Activated T-cell treated with anti-CD3 and anti-CD28 coated beads for 1 hour (primary cell): ENCODE measurements at places on chromosomes 3 and 15.

DNA sequence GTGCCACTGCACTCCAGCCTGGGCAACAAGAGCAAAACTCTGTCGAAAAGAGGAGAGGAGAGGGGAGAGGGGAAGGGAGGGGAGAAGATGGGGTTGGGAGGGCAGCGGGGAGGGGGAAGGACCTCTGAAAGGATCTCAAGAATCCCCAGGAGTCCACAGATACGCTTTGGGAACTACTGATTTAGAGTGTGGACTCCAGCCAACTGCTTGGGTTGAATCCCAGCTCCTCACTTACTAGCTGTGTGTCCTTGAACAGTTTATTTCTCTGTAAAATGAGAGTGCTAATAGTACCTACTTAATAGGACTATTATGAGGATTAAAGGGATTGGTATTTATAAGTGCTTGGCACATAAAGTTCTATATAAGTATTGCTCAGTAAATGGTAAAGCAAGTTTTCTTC, 45.0 kb upstream of the FAH start:
- DNase-seq, result no peak

DNA sequence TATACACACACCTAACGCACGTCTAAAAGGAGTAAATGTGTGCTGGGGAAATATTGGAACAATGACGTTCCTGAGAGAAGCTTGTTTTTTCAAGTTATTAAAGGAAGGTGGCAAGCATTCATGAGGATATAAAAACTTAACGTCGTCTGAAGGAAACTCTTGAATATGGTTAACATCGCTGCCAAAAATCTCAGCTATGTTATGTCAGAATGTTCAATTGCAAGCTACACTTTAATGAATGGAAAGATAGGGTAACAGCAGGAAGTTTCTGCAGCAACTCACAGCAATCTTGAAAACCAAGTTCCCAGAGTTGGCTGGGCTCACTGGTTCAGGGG, 54.3 kb upstream of the MEF2A start:
- no peak for DNase-seq

DNA sequence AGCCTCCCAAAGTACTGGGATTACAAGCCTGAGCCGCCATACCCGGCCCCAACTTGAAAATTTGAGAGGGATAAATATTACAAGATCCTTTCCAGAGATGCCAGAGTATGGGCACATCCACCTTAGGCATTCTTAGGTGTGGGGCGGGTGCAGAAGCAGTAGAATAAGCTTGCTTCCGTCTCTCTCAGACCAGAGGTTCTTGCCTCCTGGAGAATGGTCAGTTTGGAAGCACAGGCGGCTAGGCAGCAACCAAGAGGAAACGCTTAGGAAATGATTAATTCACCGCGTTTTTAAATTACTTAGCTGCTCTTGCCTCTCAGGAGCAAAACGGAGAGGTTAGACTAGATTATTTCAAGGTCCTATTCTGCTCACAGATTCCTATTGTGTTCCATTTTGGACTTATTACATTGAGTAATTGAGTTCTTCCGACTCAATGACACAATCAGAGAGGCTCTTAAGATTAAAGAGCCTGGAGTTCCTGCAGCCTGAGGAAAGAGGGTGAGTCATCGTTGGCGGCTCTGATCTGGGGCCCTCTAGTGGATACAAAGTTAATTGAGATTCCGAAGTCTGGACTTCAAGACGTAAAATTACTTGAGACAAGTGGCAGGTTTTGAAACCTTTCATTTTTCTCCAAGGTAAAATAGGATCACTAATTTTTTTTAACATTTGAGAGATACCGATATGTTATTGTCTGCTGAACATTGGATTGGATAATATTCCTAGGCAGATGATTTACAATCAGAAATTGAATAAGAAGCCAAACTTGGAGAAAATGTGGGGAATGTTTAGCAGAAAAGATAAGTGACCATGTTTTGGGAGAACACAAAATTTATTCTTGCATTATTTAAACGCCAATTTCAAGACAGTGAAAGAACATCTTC, 5.8 kb upstream of the TOPAZ1 start:
- DNase-seq, result peak; percentile 28

DNA sequence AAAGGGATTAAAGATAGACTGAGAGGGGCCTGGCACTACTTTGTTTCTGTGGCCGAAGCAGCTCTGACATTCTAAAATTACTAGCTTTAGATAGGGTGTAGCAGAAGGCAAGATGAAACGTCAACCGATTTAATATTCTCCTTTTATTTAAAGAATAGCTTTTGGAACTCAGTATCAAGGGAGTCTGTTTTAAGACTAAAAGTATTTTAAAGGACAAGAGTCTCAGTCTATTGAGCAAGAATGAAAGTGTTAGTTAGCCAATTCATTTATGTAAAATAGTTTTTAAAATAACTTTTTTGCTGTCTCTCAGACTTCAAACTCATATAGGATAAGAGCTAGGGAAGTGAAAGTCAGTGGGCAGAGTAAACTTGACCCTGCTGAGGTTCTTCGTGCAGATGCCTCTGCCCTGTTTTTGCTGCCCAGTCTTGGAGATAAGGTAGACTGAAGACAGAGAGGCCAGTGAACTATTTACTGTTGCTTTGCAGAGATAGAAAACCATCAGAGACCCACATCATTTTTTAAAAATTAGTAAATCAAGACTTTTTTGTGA, 1090.9 kb downstream of the ROBO2 start:
- DNase-seq, result no peak

- DNase-seq, result no peak
Observed at GRCh38 chr3:50472958-50473357, 30.5 kb downstream of the CACNA2D2 start.

DNA sequence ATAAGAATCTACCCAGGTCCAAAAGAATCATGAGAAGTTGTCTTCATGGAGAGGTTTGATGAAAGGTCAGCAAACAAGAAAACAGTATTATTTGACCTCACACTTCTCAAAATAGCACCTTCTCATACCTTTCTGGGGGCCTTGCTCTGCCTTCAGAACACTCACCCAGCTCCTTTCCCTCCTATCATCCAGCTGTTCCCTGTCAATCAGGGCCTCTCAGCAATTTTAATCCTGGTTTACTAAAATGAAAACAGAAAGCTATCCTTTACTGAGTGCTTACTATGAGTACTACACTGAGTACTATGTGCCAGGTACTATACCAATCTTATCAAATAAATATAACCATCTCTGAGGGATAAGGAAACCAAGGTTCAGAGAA, 138.6 kb downstream of the GAP43 start:
- no peak for DNase-seq

- peak; percentile 15 for DNase-seq
Observed at GRCh38 chr15:67033571-67034044, 31.8 kb upstream of the SMAD3 start.

DNA sequence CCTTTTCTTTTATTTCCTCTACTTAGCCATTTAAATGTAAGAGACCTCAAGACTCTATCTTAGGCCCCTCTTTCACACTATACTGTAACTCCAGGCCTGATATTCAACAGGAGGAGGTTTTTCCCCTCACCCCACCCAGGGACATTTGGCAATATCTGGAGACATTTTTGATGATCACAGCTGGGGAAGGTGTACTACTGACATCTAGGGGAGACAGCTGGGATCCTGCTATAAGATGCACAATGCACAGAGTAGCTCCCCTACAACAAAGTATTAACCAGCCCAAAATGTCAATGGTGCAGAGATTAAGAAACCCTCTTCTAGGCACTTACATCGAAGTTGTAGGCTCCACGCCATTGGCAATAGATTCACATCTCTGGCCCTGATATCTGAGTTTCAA, 517.5 kb upstream of the UBE2E2 start:
- DNase-seq, result no peak

DNA sequence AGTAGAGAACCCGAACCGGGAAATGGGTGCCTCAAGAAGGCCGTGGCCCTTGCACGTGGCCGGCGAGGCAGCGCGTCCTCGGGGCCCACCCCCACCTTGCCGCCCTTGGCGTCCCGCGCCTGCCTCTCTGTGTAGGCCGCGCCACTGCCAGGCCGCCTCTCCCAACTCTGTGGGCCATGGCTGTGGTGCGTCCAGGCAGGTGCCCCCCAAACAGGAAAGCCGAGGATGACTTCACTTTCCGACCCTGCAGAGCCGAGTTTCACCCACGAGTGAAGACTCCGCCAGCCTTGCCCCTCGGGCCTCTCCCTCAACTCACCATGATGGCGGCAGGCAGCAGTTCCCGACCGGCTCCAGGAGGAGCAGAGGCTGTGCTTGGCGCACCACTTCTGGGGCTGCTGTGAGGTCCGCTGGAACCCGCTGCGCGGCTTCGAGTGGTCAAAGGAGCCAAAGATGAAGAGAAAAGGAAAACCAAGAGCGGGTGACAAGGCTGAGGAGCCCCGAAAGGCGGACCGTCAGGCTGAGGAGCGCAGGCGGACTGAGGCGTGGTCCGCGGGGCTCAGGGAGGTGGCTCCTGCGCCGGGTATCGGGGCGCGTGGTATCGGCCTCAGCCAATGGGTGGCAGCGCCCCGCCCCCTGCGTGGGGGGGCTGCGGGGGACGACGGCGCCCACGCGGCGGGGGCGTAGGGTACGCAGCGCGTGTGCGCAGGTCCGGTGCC, at the start of gene DAZL:
Gene DAZL (minus strand): TSS at position 537 of the 716 bp plus-strand sequence. CDS start 218 bp downstream, at position 319.
- DNase-seq, result no peak

GRCh38 chr3:37163262-37164015, 10.9 kb downstream of the LRRFIP2 start:
- no peak for DNase-seq

DNA sequence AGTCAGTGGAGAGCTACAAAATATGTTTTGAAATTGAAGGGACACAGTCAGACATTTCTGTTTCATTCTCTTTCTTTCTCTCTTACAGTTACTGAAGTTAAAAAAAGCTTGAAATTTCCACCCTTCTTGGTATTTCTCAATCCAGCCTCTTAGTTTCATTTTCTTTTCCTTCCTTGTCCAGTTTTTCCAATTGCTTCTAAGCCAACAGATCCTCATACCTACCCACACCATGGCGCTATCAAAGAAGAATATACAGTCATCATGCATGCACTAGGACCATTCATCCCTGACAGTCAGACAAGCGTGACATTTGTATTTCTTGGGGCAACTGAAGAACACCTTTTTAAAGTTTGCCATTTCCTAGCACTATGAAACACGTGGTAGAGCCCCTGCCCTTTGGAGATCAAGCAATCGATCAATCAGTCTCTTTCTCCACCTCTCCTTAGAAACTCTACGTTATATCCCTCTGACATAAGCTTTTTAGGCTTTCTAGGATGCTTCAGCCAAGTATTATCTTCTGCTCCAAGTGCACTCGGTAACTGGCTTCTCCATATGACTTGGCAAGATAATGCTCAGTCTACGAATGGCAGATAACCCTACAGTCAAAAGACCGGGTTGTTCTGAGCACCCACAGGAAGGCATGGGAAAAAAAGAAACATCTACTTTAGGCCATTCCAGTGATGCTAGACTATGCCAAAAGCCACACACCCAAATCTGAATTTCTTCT, 65.4 kb downstream of the FBN1 start:
- DNase-seq, result no peak

DNA sequence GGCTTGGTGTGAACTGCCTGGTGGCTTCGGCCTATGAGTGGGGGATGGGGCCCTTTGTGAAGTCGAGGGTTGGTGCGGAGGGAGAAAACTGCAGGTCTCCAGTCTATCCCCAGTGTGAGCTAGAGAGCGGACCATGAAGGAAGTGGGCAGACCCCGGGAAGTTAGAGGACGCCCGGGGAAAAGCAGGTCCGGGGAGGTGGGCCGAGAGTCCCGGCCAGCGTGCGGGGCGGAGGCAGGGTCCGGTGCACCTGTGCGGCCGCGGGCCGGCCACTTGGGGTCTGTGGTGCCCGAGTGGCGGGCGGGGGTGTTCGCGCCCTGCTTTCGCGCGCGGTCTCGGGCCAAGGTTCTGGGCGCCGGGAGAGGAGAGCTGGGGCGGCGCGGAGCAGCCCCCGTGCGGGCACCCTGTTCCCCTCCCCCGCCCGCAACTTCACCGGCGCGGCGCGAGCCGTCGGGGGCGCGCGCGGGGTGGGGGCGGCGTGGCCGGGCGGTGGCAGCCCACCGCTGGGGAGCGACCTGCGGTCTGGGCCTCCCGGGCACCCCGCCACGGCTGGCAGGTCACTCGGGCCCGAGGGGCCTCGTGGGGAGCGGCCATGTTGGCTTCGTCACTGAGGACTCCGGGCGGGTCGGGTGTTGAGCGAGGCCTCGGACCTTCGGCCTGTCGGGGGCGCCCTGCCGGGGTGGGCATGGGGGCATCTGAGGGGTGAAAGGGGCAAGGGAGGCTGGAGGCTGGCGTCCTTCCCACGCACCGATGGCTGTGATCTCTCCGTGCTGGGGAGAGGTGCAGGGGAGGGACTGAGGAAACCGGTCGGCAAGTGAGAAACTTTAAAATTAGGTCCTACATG, 4.8 kb downstream of the UBE2E1 start:
- DNase-seq, result peak; percentile 22

GRCh38 chr3:40152482-40153133, 156.9 kb upstream of the EIF1B start:
- DNase-seq, result no peak

DNA sequence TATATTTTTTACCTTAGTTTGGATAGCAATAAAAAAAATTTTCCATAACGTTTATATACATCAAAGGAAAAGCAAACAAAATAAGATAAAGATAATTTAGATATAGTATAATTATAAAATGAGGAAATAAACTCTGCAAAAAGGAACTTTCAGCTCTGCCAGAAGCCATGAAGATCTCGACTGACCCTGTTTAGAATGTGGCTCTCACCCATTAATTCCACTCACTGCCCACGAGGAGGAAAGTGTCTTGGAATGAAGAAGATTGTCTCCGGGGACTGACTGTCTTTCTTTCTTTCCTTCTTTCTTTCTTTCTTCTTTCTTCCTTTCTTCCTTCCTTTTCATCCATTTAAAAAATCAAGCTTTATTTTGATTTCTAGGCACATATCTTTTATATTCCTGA, 20.1 kb upstream of the PRR20G start:
- no peak for DNase-seq

GRCh38 chr3:71072287-71072686, 511.2 kb downstream of the FOXP1 start:
- no peak for DNase-seq

- no peak for DNase-seq
Observed at GRCh38 chr15:80942266-80942665, 47.4 kb downstream of the MESD start.

DNA sequence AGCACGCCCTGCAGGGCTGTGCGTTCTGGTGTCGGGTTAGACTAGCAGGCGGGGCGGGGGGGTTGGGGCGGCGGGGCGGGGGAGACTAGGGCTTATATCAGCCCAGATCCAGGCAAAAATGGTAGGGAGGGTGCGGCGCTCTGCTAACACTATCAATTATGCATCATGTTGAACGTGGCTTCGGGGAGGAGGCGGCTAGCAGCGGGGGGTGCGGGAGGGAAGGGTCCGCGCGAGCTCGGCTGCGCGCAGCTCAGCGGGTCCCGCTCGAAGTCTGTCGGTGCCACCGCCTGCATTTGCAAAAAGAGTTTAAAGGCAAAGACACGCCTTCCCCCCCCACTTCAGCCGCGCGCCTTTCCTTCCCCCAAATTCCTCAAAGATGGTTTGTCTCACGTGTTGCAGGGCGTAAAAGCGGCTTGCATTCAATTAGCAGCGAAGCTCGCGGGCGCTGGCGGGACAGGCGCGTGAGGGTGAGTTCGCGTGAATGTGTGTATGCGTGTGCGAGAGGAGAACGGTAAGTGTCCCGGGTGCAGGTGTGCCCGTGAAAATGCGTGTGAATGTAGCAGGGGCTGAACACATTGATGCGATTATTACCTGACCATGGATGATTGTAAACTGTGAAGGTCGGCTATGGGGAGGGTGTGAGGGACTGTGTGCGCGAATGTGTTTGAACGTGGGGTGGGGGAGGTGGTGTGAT, at the start of gene ISLR2:
Gene ISLR2 (plus strand): TSS at position 432 of the 694 bp plus-strand sequence. CDS start 2,169 bp downstream, outside the sequence.
- no peak for DNase-seq
